ENCODE measurements at places on chromosomes 5 and 9.

DNA sequence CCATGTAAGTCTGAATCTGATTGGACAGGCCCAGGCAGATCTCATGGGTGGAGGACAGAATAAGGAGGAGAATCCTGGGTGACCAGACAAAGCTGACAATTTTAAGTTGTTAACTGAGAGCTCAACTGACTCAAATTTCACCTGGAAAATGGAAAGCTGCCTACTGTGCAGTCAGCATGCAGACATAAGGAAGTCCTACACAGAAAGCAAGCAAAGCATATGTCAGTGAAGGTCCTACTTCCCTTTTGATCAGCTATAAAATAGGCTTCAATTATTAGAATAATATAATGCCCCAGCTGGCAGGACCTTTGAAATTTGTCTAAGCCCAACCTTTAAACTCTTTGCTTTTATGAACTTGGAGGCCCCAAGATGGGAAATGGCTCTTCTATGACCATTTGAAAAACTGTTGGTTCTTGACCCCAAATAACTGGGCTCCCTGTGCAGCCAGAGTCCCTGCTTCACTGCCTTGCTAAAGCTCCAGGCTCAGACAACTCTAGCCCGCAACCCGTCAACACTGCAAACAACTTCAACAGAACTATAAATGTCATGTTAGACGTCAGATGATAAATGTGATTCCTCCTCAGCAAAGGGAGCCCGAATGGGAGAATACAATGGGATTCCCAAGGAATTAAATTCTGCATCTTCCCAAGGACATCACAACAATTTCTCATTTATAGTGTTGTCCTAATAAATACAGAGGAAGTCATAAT, 118.9 kb upstream of the ADRA1B start:
- DNase-seq, result no peak

- DNase-seq, result no peak
These were observed 186.6 kb downstream of the CRB2 start for GRCh38 chr9:123542435-123543225.

GRCh38 chr5:41776435-41776834, 93.8 kb downstream of the OXCT1 start:
- DNase-seq, result no peak

- no peak for DNase-seq
These were observed 555.5 kb downstream of the MAT2B start for GRCh38 chr5:164060786-164061355.

GRCh38 chr5:1789834-1790471, 9.7 kb downstream of the MRPL36 start:
- no peak for DNase-seq

DNA sequence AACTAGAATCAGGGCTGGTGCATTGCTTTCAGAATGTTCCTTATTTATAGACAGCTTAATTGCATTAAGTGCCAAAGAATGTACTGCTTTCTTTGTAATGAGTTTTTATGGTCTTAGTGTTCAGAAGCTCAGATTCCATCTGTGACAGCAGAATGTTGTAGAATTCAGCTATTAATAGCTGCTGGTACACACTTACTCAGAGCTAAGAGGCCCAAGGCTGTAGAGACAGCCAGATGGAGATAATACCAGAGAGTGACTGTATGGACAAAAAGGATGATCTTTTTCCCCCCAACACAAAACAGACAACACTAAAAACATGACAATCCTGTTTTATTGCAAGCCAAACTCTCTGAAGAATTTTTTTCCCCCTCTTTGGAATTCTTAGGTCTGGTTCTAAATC, 50.2 kb downstream of the PPP2R2B start:
- no peak for DNase-seq

DNA sequence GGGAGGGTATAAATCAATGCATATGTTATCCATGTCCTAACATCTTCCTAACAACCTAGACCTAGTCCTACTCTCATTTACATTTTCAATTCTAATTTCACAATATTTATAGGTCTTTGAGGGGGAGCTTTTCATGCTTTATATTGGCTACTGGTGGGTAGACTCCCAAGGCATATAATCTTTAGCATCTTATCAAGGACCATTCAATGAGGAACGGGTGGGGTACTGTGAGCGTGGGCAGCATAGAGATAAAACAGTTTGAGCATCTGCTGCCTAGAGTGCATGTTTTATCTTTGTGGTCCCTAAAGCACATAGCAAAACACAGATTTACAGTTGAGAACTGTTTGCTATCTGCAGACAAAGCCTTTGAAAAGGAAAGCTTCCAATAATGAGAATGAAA, 427.6 kb upstream of the WWC1 start:
- DNase-seq, result no peak

DNA sequence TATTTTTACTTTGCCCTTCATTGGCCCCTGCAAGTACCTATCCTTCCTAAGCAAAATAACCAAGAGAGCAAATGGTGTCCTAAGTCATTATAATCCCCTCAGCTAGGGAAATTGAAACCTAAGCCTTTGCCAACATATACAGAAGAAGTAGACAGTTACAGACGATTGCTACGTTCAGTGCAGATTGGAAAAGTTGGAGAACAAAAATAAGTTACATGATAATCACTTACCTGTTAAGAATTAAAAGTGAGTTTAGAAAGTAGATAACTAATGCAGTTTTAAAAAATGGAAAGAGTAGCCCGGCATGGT, 244.8 kb downstream of the MPDZ start:
- DNase-seq, result no peak

- DNase-seq, result no peak
These were observed 390.9 kb upstream of the DAB2 start for GRCh38 chr5:39815711-39816110.

DNA sequence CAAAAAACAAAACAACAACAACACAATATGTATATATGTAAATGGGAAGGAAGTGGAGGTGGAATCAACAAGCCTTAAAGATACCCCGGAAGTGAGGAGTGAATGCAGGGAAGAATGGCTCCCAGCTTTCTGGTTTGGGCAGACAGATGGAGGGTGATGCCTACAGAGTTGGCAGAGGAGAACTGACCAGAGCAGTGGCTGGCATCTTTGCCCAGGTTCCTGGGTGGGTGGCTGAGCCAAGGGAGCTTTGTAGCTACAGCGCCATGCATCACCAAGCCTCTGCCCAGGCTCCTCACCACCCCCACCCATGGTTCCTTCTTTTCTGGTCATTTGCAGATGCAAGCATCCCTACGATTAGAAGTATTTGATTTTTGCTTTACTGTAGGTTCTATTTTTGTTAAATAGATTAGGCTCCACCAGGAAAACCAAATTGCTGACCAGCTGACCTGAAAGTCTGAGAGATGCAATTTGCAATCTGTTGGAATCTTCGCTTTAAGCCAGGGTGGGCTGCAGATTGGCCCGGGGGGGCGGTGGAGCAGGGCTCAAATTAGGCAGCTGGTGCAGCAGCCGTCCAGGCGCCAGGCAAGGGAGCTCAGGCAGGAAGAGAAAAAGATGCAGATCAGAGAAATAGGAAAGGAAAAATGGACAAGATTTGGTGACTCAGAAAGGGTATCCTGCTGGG, 163.3 kb upstream of the TBC1D2 start:
- DNase-seq, result no peak

- DNase-seq, result no peak
These were observed 7.6 kb downstream of the HDHD3 start for GRCh38 chr9:113368982-113369854.

GRCh38 chr5:147327421-147327820, 92.6 kb downstream of the STK32A start:
- no peak for DNase-seq

GRCh38 chr5:134547999-134548658, 22.7 kb downstream of the JADE2 start:
- DNase-seq, result no peak

DNA sequence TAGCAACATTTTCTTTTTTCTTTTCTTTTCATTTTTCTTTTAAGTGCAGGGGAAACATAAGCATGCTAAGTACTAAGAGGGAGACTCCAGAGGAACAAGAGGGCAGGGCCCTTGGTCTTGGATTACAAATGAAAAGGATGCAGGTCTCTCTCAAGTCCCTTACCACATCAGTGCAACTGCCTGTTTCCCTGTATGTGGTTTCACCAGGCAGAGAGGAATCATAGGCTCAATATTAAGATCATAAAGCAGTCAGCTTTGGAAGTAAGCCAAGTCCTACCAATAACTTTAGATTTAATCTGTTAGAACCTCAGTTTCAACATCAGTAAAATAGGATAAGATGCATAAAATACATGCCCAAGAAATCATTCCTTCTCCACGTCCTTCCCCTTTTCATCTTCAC, 422.7 kb upstream of the PAPPA start:
- no peak for DNase-seq

- DNase-seq, result no peak
These were observed 57.2 kb downstream of the MLANA start for GRCh38 chr9:5947912-5948311.
